ENCODE measurements at places on chromosomes 1 and 21. TPM values are rescaled to one million over a fixed set of nuclear protein-coding genes. Genes with fewer than 3 reads are reported as not detected.

RORC gene
- total RNA-seq, result 1.4 TPM

MFAP2 gene
- total RNA-seq, result not detected

DNA sequence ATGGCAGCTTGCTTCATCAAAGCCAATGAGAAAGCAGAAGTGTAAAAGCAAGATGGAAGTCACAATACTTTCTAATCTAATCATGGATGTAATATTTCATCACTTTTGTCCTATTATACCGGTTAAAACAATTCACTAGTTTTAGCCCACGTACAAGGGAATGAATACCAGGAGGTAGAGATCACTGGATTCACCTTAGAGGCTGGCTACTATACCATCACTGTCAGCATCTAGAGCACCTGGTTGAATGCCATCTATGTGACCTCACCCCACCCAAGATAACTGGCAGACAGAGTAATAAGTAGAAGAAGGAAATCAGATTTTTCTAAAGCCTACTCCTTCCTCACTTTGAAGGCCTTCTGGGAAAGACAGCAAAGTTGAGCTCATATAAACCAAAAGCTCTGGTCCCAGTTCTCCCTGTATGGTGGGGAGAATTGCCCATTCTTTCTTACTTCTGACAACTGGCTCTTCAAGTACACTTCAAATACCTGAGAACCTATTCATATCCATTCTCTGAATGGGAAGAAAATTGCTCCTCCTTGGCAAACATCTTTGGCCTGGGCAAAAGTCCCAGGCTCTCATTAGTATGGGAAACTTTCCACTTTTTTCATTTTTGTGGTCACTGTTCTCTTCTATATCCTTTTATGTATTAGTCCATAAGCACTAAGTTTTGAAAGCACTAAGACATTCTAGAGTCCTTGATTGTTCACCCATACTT, 24.8 kb downstream of the HSD3B1 start:
- H3K4me3 ChIP-seq, result no peak overlapping the region
- H3K4me1 ChIP-seq, result no peaks in the 10 kb centered on the region
- DNase-seq, result no peak
- no peak overlapping the region for H3K27ac ChIP-seq

DNA sequence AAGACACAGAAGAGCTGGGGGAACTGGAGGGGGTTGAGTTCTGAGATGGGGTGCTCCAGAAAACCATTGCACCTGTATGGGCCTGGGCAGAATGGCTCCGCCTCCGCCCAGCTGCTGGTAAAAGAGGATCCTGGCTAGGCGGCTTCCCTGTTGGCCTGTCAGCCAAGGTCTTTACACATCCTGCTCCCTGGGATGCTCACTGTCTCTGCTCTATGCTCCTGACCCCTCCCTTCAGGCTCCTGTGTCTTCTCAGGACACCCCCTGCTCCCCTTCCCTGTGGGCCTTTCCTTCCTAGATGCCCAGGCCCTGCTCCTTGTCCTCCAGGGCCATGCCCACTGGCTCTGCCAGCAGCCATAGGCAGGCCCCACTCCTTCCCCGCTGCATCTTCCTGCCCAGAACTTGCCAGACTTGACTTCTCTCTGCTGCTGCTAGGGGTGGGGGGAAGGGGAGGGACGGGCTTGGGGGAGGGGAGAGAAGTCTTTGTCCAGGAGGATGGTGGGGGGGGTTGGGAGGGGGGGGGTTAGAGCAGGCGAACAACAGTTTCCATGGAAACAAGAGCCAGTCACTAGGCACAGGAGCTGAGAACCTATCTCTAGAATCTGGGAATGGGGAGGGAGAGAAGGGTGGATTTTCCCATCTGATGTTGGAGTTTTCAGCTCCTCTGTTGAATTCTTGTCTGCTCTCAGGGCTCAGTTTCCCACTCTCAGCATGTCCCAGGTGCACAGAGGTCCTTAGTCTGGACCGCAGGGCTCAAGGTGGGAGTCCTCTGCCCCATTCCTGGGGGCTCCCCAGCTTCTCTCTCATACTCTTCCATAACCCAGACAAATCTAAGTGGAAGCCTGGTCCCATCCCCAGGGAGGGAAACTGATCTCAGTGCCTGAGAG, 10.6 kb downstream of the CELSR2 start:
- DNase-seq, result no peak
- no peaks in the 10 kb centered on the region for H3K36me3 ChIP-seq
- H3K27me3 ChIP-seq, result peaks cover 1% of the 10 kb centered on the region

- H3K27ac ChIP-seq, result no peak overlapping the region
- no peak overlapping the region for H3K4me3 ChIP-seq
- DNase-seq, result no peak
- H3K36me3 ChIP-seq, result no peaks in the 10 kb centered on the region
These were observed 708.1 kb downstream of the MRPL39 start for GRCh38 chr21:24899138-24899537.

- H3K36me3 ChIP-seq, result peaks cover 44% of the 10 kb centered on the region
- no peak for DNase-seq
- peaks cover 33% of the 10 kb centered on the region for H3K4me1 ChIP-seq
- H3K27me3 ChIP-seq, result no peaks in the 10 kb centered on the region
These were observed 15.5 kb upstream of the PSMG1 start for GRCh38 chr21:39198800-39199199.

DNA sequence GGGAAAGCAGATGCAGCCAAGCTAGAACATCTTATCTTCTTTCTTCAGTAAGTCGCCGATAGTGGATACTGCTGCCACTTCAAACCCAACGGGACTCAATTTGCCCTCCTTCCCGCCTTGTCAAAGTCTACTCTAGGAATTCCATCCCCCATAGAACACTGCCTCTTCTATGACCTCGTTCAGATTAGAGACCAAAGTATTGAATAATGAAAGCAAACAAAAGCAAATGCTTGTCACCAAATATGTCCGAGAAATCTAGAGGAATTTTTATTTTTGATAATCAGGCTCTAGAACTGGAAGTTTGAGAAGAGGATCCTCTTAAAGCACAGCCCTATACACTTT, 853 bp upstream of the RRAGC start:
- H3K36me3 ChIP-seq, result peaks cover 13% of the 10 kb centered on the region
- no peaks in the 10 kb centered on the region for H3K27me3 ChIP-seq
- no peak for DNase-seq
